ENCODE measurements at places on chromosomes 1 and 21.

GRCh38 chr1:230026139-230026538 lies 40.9 kb upstream of the GALNT2 start:
- DNase-seq, result no peak

DNA sequence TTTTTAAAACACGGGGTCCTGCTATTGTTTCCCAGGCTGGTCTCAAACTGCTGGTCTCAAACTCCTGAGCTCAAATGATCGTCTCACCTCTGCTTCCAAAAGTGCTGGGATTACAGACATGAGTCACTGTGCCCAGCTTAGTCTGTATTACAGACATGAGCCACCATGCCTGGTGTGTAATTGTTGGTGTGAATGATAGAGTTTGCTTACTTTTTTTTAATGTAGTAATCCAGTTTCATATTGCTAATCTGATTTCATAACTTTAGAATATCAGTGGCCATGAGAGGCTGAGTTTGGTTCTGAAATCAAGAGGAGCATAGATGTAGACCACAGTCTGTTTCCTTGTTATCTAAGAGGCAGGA lies 3.4 kb downstream of the EPB41 start:
- no peak for DNase-seq

- no peak for DNase-seq
Observed at GRCh38 chr1:89725011-89725370, 92.1 kb downstream of the LRRC8C start.

DNA sequence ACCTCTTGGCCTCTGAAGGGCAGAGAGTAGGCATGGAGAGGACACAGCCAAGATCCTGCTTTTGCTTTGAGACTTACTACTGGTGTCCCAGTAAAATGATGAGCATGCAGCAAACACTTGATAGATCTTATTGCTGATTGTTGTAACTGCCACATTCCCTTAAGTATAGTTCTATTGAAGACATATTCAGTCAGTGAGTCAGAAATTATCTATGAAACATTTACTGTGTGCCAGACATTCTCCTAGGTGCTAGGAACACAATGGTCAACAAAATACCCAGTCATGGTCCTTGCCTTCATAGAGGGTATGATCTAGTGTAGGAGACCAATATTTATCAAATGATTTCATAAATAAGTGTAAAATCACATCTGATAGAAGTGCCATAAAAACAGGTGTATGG lies 13.6 kb downstream of the STYXL2 start:
- no peak for DNase-seq

DNA sequence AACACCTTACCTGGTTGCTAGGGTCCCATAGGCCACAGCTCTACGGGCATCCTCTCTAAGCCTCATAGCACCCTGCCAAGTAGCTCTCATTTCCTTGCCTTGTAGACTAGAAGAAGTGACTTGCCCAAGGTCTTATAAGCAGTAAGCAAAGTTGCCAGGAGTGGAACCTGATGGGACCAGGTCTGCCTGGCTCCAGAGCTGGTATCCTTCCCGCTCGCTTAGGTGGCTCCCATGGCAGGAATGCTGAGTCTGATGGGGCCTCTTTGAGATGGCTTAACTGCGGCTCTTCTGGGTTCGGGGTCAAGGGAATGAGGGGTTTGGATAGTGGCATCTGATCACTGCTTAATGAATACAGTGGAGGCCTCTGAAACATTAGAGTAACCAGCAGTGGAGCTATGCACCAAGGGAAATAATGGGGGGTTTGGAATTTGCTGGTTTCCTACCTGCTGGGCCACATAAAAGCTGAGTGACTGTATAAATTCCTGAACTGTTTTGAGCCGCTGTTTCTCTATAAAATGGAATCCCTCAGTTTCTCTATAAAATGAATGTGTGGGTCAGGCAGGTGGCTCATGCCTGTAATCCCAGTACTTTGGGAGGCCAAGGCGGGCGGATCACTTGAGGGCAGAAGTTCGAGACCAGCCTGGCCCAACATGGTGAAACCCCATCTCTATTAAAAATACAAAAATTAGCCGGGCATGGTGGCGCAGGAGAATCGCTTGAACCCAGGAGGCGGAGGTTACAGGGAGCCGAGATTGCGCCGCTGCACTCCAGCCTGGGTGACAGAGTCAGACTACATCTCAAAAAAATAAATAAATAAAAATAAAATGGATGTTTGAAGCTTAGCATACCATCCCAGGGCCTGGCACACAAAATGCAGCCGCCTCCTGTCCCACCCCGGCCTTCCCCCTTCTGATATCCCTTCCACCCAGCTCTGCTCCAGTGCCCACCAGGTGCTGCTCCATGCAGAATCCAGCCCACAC lies 12.4 kb downstream of the FAM151A start:
- no peak for DNase-seq

- DNase-seq, result no peak
Observed at GRCh38 chr1:93483200-93483599, 35.3 kb downstream of the FNBP1L start.

DNA sequence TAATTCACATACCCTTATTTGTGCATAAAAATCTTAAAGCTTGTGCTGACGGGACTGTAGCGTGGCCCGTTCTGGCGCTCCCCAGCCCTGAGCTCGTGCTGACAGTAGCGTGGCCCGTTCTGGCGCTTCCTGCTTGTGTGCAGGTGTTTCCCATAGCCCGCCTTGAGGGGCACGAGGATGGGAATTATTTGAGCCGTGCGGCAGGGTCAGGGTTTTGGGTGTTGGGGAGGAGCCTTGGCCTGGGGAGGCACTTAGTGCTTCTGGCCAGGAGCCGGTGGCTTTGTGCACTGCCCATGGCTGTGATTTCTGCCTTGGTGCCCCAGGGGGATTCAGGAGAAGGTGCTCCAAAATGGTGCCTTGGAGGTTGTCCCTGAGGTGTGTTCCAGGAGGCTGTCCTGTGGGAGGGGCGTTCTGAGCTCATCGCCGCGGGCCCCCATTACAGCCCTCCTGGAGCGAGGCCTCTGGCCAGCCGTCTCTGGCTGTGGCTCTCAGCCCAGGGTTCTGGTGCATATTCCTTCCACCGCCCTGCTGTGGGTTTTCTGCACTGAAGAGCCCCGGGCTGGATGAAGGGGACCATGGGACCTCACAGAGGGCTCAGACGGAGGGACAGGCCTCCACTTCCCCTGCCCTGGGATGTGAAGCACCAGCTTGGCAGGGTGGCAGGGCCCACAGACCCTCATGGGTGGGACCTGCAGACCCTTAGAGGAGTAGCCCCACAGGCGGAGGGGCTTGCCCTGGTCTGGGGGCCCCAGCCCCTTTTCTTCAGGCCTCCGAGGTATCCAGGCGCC lies 6.6 kb downstream of the SLX9 start:
- no peak for DNase-seq

GRCh38 chr1:205246351-205247119 lies 18.8 kb downstream of the TMCC2 start:
- no peak for DNase-seq

DNA sequence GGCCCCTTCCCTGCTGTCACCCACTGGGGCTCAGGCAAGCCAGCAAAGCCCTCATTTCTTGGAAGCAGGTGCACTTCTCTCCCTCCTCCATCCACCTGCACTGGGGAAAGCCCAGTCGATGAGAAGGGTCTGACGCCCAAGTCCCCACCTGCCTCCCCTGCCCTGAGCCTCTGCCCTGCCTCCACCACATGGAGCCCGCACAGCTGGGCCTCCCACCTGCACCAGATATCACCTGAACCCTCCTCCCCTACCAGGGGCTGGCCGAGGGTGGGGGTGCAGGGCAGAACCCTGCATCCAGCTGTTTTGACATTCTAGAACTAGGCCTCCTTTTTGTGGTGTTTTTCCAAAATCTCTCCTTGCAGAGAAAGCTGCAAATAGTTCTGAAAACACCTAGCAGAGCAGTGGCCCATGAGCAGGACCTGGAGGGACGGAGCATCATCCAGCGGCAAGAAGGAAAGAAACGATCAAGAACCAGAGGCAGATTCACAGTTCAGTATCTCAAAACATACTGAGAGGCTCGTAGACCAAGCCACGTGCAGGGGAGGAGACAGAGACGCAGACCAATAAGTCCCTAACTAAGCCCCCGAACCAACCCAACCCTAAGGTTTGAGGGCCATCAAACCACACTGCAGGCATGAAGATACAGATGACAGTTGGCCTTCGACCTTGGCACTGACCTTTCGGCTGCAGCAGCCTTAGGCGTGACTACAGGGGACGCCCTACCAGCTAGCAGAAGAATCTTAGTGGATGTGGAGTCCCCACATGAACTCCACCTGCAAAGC lies 16.7 kb downstream of the CHD5 start:
- DNase-seq, result no peak

- no peak for DNase-seq
Observed at GRCh38 chr1:52028328-52028727, 5.3 kb downstream of the KTI12 start.

GRCh38 chr1:235721982-235722381 lies 72.4 kb upstream of the GNG4 start:
- DNase-seq, result no peak

GRCh38 chr1:84690397-84691121 lies at the start of gene SSX2IP:
TSS of gene SSX2IP (minus strand) at chr1:84690461. CDS start at chr1:84671219, 19,242 bp downstream.
- peak; percentile 97 for DNase-seq

GRCh38 chr1:164765557-164765956 lies 206.6 kb downstream of the PBX1 start:
- peak; percentile 91 for DNase-seq

DNA sequence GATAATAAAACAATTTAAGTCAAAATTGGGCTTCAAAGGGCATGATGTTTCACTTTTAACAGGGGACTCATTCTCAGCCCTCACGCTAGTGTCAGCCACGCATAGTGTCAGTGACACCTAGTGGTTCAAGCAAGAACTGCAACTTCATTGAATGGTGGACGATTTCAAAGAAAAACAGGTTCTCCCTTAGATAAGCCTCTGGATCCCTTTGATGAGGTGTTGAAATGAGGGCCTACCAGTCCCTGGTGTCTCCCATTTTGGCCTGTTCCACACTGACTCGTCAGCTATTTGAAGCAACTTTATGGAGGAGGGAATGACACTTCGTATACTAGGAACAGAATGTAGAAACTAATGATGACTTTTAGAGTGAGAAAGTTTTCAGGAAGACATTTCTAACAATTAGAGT lies 56.2 kb downstream of the FCRL5 start:
- peak; percentile 54 for DNase-seq

DNA sequence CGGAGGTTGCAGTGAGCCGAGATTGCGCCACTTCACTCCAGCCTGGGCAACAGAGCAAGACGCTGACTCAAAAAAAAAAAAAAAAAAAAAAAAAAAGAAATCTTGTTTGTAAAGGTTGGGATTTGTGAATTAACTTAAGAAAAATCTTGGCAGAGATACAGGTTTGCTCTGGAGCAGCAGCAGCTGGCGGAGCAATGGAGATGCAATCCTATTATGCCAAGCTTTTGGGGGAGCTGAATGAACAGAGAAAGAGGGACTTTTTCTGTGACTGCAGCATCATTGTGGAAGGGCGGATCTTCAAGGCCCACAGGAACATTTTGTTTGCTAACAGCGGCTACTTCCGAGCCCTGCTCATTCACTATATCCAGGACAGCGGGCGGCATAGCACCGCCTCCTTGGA lies 5.6 kb downstream of the ZBTB8B start:
- DNase-seq, result no peak

GRCh38 chr1:240414237-240414636 lies 197.7 kb downstream of the GREM2 start:
- no peak for DNase-seq

- no peak for DNase-seq
Observed at GRCh38 chr1:195909061-195909460, 699.2 kb downstream of the KCNT2 start.

GRCh38 chr21:45934554-45934953 lies 47.0 kb upstream of the COL6A1 start:
- no peak for DNase-seq

DNA sequence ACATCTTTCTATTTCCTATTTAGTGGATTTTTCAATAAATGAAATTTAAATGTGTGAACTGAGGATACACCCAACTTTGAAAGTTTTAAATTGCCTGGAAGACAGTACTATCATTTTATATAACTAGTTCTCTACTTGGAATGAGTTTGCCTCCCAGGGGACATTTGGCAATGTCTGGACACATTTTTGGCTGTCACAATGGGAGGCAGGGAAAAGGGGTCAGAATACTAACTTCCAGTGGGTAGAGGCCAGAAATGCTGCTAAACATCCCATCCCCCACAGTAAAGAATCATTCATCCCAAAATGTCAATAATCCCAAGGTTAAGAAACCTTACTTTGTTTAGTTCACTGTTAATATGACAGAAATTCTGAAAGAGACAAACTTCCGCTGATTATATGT lies 13.2 kb upstream of the NRAS start:
- no peak for DNase-seq

GRCh38 chr1:3456449-3456963 lies 2.0 kb downstream of the ARHGEF16 start:
- no peak for DNase-seq

DNA sequence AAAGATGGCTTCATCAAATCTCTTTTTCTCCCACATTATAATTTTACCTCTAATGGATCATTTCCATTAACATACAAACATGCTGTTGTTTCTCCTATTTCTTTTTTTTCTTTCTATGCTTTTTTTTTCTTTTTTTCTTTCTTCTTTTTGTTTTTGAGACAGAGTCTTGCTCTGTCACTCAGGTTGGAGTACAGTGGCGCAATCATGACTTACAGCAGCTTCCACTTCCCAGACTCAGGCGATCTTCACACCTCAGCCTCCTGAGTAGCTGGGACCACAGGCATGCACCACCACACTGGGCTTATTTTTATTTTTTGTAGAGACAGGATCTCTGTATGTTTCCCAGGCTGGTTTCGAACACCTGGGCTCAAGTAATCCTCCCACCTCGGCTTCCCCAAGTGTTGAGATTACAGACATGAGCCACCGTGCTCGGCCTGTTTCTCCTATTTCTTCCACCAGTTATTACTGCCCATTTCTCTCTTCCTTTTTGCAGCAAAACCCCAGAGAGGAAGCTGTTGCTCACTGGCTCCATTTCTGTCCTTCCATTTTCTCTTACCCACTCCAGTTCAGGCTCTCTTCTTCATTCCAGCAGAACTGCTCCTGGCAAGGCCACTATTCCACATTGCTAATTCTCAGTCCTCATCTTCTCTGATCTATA lies 32.1 kb upstream of the OPRD1 start:
- no peak for DNase-seq

GRCh38 chr1:198184516-198184915 lies 27.7 kb downstream of the NEK7 start:
- DNase-seq, result no peak

- no peak for DNase-seq
Observed at GRCh38 chr1:169906938-169907337, 13.2 kb upstream of the SCYL3 start.

GRCh38 chr1:211135342-211135950 lies 1.5 kb upstream of the KCNH1 start:
- DNase-seq, result peak; percentile 83

- DNase-seq, result no peak
Observed at GRCh38 chr1:151478923-151479322, 19.6 kb upstream of the POGZ start.

GRCh38 chr1:160282807-160283206 lies 2.1 kb downstream of the PEX19 start:
- DNase-seq, result no peak

- peak; percentile 25 for DNase-seq
Observed at GRCh38 chr21:36753556-36753955, 54.6 kb downstream of the SIM2 start.

Measured in ACHN (cell line).